Myocyte (in vitro differentiated cells): ENCODE measurements at places on chromosomes 2 and 18. TPM values are rescaled to one million over a fixed set of nuclear protein-coding genes. Genes with fewer than 3 reads are reported as not detected.

GRCh38 chr2:128628206-128628605 lies 309.5 kb upstream of the HS6ST1 start:
- DNase-seq, result no peak

DNA sequence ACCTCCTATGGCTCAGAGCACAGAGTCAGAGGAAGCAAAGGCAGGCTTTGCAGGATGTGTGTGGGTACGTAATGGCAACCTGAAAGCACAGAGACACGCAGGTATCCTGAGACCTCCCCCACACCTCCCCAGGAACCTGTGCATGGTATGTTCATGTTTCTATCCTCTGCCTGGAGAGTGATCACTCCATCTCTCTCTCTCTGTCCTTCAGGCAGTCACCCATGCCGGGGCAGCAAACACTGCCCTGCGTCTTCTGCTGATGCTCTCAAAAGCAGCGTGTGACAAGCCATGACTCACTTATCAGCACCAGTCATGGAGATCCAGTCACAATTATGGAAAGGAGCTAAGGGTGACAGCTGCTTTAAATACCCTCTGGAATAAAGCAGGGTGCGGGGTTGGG lies 52.7 kb downstream of the PDCL3 start:
- peak; percentile 49 for DNase-seq

- no peak for DNase-seq
Observed at GRCh38 chr18:63042351-63042750, 277.2 kb downstream of the BCL2 start.

- no peak for DNase-seq
Observed at GRCh38 chr18:61731693-61732376, 161.0 kb downstream of the RNF152 start.

GRCh38 chr2:158501301-158501700 lies 44.5 kb downstream of the PKP4 start:
- DNase-seq, result peak; percentile 53

CDCA7 gene
- total RNA-seq, result 0.16 and 0.70 TPM in 2 replicates

GRCh38 chr2:1235806-1236205 lies 177.5 kb upstream of the TPO start:
- no peak for DNase-seq

DNA sequence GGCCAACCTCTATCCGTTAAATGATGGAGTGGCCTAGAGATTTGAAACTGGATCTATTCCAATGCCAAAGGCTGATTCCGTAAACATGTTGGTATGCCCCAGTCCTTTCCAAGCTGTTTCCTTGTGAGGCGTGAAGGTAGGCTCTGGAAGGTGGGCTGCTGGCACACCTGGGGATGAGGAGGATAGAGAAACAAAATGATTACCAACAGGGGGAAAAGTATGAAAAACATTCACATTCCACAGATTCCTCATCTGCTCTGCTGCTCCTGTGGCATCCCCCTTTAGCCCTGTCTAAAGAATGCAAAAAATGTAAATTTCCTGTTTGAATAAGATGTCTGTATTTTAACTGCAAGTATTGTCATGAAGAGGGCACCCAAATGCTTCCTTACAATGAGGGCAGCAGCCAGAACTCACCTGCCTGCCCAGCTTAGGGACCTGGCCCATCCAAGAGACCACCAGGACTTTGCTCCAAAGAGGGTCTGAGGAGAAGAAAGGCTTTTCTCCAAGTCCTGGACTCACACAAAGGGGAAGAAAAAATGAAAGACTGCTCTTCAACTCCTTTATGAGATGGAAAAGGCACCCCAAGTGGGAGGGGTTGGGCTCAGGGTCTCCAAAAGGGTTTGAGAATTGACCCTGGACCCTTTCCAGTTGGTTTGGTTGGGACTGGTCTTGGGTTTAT lies 132.3 kb upstream of the PELI1 start:
- DNase-seq, result no peak
